ENCODE measurements at places on chromosomes 3 and 15. TPM values are rescaled to one million over a fixed set of nuclear protein-coding genes. Genes with fewer than 3 reads are reported as not detected.

Gene GP9
- not detected for total RNA-seq

- no peak for DNase-seq
Measured at GRCh38 chr15:94532226-94532625, 300.9 kb downstream of the MCTP2 start.

DNA sequence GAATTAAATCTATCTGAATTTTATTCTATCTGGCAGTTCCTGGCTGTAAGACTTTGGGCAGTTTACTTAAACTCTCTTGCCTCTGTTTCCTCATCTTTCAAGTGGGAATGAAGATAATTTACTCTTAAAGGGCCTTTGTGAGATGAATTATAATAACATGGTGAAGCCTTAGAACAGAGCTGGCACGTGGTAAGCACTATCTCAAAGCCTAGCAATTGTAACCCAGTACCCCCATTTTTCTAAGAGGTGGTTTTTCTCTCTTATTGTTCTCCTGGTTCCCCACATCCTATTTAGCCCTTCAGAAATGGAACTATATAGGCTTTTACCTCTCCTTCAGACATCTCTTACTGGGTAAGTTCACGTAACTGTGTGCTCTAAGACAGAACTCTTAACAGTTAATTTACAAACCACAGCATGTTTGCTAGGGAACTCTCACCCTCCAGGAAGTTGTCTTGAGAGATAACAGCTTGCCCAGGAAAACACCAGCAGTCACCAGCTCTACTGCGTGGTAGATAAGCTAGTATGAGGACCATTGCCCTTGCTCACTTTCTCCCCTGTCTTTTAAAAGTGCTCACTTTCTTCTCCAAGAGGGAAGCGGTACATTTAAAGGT is 12.3 kb upstream of the CRBN start:
- DNase-seq, result no peak

- DNase-seq, result no peak
Measured at GRCh38 chr15:59862191-59863155, 141.6 kb upstream of the FOXB1 start.

Gene CMTM8
- total RNA-seq, result 5.0 TPM

DNA sequence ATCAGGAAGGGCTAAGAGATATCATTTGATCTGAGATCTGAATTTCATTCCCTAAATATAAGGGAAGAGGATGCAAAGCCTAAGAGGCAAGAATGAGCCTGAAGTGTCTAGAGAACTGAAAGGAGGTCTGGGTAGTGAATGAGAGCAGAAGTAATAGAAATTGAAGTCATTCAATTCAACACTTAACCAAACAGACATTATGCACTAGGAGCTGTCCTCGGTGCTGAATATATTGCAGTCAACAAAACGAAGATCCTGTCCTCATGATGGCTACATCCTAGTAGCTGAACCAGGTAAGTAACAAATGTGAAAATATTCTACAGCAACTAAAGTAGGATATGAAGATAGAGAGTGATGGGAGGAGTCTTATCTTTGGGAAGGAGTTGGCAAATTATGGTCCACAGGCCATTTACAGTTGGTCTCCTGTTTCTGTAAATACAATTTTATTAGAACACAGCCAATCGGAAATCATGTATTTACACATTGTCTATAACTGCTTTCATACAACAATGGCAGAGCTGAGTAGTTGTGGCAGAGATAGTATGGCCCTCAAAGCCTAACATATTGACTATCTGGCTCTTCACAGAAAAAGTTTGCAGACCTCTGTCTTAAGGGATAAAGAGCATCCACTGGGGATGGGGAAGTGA is 192.9 kb upstream of the CADPS start:
- DNase-seq, result no peak

GRCh38 chr3:168040607-168041208 is 55.0 kb downstream of the GOLIM4 start:
- DNase-seq, result no peak

GRCh38 chr3:67550541-67550940 is 103.9 kb downstream of the SUCLG2 start:
- DNase-seq, result no peak

DNA sequence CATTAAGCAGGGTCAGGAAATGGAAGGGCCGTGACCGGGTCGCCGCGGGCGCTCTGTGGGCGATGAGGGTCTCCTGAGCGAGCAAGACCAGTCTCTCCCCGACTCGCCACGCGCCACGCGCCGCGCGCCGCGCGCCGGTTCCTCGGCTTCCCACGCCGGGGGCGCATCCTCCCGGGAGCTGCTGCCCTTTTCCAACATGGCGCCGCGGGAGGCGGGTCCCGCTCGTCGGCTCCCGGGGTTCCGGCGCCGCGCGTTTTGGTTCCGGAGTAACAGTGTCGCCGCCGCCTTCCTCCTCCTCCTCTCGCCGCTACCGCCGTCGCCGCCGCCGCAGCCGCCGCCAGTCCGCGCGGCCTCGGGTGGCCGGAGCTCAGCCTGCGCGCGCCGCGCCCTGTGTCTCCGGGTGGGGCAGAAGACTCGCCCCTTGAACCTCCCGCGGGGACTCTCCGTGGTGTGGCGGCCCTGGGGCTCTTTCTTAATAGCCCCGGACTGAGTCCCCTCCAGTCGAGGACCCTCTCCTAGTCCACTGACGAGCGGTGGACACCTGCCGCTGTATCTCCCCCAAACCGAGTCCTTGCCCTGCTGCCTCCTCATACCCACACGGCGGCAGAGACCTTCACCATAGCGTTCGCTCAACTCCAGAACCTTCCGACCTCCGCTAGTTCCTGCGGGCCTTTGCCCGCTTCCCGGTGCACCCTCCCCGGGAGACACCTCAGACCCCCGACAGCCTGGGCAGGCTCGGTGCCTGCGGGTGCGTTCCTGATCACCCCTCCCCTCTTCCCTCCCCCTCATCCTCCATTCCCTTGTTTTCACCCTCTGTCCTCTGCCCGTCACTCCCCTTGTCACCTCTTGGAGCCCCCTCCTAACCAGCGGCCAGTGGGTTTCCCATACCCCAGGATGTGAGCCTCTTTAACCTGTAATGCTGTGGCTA is at the start of gene MAP2K5:
Gene MAP2K5, plus strand, starts transcription at position 284 of the 928 bp plus-strand sequence. Its CDS starts 633 bp downstream, at position 917.
- peak; percentile 82 for DNase-seq

- no peak for DNase-seq
Measured at GRCh38 chr3:176807938-176808337, 389.3 kb downstream of the TBL1XR1 start.

Gene CYP8B1
- not detected for total RNA-seq

- DNase-seq, result no peak
Measured at GRCh38 chr15:78272316-78272715, 8.0 kb downstream of the DNAJA4 start.

Gene RLBP1
- total RNA-seq, result not detected

- DNase-seq, result no peak
Measured at GRCh38 chr3:100521439-100521845, 29.0 kb downstream of the TMEM45A start.

GRCh38 chr3:181327349-181327748 is 337.8 kb upstream of the DNAJC19 start:
- no peak for DNase-seq

- DNase-seq, result no peak
Measured at GRCh38 chr3:111047042-111047441, 24.6 kb upstream of the NECTIN3 start.

Measured in activated T-helper 1 cell treated with anti-CD3 and anti-CD28 coated beads, Interleukin-12 subunit alpha, Interleukin-12 subunit beta, Interleukin-2, Interleukin-4 antibody, amounts not matched to agents 30 ng/mL and 10 ng/mL and 1 ng/mL, durations not matched to agents 14 hours and 24 hours and 36 hours (primary cell).